NCI-H1048 (cell line): ENCODE measurements at places on chromosomes 5 and 9.

DNA sequence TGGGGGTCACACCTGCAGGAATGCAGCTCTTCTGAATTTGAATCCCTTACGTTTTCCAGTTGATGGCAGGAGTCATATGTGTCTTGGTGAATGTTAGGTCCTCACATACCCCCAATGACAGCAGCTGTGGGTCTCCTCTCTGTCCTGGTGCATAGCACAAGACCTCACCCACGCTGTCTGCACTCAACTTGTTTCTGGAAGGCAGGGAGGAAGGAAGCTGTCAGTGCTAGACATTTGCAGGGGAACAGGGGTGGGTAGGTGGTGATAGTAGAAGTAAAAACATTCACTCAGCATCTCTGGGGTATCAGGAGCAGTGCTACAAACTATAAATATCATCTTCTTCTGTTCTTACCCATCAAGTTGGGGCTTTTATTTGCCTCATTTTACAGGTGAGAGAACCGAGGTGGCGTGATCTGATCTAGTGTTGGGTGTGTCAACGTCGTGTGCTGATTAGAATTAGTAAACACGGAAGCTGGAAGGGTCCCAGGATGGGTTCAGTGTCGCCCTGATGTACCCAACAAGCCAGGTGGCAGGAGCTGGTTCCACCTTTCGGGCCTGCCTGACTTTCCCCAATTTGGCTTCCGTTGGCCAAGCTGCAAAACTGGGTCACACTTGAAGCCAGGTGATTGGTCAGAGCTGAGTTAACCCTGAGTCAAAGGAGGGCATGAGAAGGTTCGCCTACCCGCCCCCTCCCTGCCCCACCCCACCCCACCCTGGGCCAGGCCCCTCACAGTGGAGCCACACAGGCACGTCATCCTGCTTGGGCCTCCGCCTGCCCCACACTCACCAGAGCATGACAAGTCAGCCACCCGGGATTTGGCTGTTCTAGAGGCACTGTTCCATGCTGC, 15.8 kb downstream of the ERGIC1 start:
- DNase-seq, result no peak

- no peak for DNase-seq
These were observed 33.4 kb upstream of the TENT2 start for GRCh38 chr5:79578876-79579275.

DNA sequence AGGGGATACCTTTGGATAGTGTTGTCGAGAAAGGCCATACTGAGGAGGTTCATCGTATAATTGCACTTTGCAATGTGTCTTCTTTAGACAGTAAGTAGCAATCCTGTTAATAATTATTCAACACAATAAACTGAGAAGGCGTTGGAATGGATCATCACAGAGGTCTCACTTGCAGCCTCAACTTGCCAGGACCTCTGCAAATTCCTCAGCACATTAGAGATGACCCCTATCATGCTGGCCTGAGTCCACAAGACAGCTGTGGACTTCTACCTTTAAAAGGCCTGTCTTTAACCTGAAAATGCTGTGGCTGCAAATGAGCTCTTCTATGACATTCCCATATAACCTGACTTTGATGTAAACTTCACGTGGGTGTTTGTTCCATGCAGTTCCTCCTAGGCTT, 14.1 kb downstream of the SH3TC2 start:
- DNase-seq, result no peak

GRCh38 chr5:163807781-163808180, 302.4 kb downstream of the MAT2B start:
- DNase-seq, result no peak

DNA sequence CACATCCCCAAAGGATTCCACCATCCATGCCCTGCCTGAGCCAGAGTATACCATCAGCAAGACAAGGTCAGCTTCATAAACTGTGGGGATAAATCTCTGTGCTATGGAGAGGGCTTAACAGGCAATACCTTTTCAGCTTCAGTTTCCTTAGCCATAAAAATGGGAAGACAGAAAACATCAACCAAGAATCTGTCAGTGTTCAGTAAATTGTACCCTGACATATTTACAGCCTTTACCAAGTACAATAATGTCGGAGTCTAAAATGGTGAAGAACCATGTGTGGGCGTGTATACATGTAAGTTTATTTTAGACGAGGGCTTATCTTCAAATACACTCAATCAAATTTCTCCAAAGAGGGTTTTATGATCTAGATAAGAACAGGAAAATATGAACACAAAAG, 94.7 kb downstream of the ELAVL2 start:
- DNase-seq, result no peak

DNA sequence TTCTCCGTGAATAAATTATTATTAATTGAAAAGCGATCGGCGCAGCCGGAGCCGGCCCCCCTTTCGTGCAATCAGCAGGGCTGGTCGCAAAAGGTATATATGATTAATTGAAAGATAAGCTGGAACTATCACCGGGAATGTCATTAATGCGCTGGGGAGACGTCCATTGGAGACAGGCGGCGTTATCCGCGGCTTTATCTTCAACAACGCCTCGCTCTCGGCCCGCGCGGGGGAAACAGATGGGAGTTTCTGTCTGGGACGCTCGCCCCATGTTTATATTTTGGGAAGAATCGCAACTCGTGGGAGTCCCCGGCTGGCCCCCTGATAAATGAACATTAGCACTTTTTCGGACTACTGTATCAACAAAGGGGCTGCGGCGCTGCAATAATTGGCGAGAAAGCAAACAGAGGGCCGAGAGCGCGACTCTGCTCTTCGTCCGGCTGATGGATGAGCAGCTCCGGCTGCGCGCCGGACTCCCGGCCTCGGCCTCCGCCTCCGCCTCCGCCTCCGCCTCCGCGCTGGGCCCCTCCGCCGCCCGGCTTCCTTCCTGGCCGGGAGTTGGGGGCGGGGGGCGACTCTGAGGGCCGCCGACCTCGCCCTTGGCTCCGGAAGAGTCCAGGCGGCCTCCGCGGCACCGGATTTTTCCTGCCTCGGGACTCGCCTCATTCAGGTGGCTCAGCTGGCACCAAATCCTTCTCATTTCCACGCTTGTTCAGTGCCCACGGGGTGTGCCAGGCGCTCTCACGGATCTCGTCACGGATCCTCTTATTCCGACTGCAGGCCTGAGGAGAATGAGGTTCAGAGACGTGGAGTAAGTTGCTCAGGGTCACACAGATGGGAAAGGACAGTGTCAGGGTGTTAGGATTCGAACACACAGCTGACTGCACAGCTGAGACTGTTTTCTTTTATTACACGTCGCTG, 3.6 kb upstream of the NKX2-5 start:
- no peak for DNase-seq

DNA sequence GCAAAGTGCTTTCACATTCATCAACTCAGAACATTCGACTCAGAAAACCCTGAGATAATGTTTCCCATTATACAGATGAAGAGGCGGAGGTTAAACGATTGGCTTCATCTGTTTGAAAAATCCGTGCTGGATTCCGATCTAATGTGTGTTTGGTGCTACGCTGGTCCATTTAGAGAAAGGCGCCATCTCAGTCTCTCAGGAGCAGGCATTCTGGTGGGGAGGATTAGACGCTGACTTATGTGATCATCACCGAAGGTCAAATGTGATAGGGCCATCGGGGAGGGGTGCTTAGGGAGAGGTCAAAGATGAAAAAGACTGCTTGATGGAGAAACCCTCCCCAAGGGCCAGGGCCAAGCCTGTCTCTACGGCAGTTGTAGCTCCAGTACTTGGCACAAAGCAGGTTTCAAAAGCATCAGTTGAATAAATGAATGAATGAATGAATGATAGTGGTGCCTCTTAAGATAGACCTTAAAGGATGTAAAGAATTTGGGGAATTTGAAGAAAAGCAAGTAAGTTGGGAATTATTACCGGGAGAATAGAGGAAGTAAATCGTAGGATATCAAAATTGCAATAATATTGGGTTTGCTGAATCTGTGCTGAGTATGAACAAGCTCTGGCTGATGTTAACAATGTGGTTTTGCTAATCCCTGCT, 160.6 kb upstream of the SHB start:
- no peak for DNase-seq

DNA sequence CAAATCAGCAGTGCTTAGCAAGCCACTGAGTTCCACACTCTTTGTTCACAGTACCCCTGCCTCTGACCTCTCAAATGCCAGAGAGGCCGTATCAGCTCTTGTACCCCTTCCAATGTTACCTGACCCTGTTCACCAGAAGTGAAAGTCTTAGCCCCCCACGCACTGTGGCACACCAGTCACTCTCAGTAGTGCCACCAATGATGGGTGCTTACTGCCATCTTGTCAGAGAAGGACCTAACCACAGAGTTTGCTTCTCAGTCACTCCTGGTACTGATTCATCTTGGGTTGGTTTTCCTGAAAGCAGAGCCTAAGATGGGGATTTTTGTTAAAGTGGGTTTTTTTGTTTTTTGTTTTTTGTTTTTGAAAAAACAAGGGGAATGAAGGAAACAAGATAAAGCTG, 28.8 kb upstream of the PANK3 start:
- DNase-seq, result no peak

- no peak for DNase-seq
These were observed 95.0 kb downstream of the NPR3 start for GRCh38 chr5:32805971-32806638.

- DNase-seq, result no peak
These were observed 207.9 kb downstream of the GDNF start for GRCh38 chr5:37631939-37632338.

GRCh38 chr5:109030360-109031143, 282.9 kb downstream of the FER start:
- no peak for DNase-seq

DNA sequence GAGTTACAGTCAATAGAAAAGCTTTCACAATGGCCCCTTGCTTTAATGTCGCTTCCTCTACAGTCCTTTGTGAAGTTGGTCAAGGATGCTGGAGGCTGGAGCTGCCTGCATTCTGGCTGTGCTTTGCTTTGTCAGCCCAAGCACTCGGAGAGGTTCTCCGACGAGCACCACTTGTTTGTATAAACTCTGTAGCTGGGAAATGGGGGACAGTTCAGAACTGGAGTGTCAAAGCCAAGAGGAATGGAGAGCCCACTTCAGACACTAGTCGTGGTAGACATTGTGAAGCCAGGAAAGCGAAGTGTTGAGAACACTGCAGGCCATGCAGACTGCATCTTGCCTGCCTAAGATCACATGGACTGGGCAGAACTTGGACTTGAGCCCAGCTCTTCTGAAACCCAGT, 330.3 kb downstream of the GADD45G start:
- DNase-seq, result no peak

DNA sequence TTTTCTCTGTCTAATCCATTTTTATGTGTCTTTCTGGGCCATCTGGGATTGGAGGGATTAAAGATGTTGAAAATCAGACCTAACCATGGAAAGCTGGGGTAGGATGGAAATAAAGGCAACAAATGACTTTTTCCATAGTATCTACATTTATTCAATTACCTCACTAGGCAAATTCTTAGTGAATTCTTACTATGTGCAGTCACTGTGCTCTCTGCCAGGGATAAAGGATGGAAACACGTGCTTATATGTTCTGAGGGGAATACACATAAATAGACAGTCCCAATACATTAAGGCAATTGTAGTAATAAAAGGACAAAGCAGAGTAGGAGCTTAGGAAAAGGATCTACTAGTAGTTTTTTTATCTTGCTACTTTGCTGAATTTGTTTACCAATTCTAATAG, 214.2 kb downstream of the PRR16 start:
- DNase-seq, result no peak

GRCh38 chr9:127105805-127106465, 16.5 kb downstream of the ANGPTL2 start:
- no peak for DNase-seq

DNA sequence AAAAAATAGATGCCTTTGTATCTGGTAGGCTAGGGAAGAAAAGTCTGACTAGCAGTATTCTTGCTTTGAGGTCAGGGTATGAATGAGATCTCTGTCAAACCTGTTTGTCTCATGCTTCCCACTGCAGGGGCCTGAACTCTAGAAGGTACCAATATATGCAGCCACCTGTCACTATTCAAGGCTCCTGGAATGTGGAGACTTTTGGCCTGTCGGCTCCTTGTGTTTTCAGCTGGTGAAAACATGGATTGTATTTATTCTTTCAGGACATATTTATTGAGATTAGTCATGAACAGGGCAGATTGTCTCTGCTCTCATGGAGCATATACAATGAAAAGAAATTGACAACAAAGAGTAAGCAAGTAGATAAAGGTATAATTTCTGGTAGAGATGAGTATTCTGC, 255.8 kb downstream of the ARHGAP26 start:
- no peak for DNase-seq

- DNase-seq, result no peak
These were observed 32.9 kb upstream of the PDE8B start for GRCh38 chr5:77177576-77177975.

DNA sequence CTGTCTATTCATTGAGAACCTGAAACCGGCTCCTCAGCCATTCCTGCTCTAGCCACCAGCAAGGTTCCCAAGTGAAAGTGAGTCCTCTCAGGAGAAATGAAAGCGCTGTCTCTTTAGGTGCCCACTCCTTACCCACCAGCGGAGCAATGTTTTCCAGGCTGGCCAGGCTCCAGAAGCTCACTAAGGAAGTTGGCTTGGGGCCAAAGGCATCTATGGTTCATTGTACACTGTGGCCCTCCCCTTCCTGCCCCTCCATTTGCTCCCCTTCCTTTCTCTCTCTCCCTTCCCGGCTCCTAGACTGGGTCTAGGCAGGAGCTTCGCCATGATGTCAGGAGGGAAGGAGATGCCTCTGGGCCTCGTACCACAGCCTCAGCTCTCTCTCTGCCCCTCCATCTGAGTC, 1.1 kb upstream of the GABRP start:
- DNase-seq, result no peak

DNA sequence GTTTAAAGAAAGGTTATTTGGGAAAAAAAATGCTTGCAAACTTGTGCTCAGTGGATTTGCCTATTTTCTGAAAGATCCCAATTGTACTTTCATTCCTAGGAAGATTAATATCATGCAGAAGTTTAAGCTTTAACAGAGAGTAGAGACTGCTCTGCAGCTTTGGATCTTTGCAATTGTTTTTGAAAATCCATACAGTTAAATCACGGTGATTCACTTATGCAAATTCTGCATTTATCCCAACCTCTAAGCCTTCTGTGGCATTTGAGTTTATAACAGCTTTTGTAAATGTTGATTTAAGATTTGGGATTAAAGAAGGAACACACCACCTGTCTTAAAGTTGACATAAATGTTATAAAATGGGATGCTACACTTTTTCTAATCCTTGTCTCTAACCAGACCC, 134.4 kb downstream of the EBF1 start:
- DNase-seq, result no peak

DNA sequence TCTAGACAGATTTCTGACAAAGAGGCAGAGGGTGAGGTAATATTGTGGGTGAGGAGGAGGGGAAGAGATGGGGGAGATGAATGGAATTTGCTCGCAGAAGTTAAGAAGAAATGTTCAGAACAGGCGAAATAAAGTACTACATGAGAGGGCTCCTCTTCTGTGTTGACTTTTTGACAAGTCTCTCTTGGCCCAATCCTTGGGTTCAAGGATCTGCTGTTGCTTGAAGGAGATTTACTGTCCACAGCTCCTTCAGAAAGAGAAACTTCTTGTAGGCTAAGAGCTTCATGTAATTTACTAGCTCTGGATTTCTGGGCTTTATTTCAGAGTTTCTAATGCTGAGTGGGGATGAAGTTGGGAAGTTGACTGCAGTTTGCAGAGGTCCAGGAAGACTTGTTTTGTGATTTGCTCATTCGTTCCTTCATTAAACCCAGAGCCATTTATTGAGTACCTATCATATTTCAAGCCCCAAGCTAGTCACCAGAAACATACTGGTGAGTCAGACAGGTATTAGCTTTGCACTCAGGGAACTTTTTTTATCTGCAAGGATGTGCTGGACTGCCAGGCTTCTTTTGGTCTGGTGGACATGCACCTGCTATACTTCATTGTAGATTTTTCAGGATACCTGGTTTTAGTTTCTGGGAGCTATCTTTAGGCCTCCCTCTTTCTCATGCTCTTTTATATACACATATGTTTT, 402.9 kb upstream of the CLINT1 start:
- DNase-seq, result no peak
